ENCODE measurements at places on chromosomes 3 and 15.
A peak's percentile ranks its signal among the peaks of the same experiment; 100 is the strongest.

DNA sequence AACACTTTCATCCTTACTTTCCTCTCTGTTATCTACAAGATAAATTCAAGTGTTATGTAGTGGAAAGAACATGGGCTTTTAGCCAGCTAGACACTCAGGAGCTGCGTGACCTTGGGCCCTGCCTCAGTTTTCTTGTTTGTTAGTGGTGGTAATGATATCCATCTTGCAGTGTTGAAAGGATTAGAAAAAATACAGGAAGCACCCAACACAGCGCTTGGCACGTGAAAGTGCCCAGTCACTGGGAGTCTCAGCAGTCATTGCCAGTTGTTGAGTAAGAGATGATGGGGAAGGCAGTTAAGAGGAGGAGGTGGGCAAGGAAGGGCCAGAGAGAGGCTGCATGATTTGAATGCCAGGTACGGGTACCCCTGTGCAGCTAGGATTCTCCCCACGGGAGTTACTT, 5.3 kb downstream of the PDIA5 start:
- no peak for DNase-seq

- no peak for DNase-seq
These were observed 36.1 kb downstream of the SPSB4 start for GRCh38 chr3:141087076-141087777.

DNA sequence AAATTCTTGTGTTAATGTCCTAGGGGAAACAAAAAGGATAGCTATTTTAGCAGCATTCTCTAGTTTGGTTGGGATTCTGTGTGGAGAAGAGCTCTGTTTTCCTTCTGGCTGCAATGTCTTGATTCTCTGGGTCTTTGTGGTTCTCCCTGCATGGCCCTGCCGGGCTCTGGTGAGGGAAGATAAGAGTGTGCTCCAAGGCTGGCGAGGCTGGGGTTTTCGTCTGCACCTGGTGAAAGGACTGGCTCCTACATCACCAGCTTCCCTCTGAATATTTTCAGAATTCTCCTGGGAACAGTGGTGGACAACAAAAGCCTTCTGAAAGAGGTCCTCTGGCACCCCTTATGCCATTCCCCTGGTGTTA, 38.1 kb upstream of the SFMBT1 start:
- DNase-seq = no peak

GRCh38 chr15:80665151-80665550, 30.0 kb upstream of the ABHD17C start:
- DNase-seq = no peak

DNA sequence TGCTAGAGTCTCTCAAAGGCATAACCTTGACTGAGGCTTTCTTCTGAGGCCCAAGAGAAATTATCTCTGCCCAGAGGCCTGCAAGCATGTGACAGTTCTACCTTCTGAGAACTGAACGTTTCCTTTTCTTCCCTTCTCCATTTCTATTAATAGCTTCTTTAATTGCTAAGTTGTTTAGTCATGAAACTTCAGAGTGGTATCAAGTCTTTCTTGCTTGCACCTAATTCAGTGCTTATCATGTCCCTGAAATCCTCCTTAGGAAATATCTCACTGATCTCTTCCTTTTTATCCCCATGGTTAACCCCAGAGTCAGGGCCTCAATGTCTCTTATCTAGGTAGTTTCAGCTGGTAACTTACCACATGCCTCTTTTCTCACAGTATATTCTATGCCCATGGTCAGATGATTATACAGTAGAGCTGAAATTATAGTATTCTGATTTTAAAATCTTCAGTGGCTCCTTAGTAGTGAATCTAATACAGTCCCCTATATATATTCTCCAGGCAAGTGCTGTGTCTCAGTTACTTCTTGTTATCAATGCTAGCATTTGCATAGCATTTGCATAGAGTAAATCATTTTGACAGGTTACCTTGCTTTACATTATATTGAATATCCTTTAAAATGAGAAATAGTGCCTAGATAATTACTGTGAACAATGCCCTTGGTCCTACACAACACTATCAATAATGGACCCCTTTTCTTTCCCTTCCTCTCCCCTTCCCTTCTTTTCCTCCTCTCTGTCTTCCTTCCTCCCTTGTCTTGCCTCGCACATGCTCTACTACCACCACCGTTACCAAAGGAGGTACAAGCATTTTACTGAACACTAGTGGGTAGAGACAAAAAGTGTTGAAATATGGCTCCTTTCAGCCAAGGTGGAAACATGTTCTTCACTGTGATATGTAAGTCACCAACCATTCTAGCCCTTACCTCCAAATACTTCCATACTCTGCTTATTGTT, 33.0 kb downstream of the KBTBD8 start:
- no peak for DNase-seq

- no peak for DNase-seq
These were observed 35.8 kb downstream of the ABHD5 start for GRCh38 chr3:43726521-43726920.

DNA sequence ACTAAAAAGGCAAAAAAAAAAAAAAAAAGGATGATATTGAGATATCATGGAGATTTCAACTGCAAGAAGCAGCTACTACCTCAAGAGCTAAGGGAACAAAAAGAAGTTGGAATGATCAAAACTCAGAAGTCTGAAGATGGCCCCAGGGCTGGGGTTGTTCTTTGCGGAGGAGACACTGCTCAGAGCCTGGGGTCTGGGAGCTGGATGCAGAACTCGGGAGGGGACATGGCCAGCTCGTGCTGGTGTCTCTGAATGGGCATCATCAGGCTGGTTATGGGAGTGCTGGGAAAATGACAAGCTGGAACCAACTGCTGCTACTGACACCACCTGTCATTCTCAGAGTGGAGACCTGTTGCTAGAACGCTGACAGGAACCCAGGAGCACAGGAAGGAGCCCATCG, 14.2 kb upstream of the ADIPOQ start:
- DNase-seq = no peak

GRCh38 chr3:28824316-28824715, 456.6 kb upstream of the RBMS3 start:
- DNase-seq = no peak

GRCh38 chr3:127140501-127141460, 52.1 kb upstream of the PRR23E start:
- DNase-seq = no peak

DNA sequence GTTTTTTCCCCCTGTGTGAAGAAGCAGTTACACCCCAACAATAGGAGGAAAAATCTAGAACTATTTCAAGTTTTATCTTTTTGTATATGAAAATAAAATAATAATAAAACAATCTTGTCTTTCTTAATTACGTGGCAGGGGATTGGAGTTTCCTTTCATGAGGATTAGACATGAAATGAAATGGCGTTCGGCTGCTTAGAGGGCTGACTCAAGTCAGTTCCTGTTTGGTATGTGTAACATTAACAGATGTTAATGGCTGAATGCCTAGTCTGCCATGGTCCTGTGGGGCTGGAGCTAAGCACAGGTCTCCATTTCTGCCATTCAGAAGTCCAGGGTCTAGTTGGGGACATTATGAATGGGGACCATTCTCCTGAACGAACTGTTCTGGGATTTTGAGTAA, 3.1 kb upstream of the EXOG start:
- peak; percentile 27 for DNase-seq

DNA sequence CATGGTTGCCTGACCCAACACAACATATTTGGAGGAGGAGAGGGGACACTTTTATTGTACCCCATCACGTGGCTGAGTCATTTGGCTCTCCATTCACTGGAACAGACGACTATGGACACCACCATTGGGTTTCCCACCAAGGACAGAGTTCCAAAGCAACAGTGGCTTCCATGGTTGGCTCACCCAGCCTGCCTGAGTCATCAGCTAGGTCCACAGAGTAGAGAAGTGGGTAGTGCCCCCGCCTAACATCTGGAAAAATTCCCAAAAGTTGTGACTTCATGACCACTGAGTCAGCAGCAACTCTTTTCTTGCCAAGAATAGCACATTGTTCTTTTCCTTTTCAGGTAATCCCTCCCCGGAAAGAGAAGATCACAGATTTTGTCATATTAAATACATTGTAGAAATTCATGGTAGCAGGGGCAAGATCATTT, 3.0 kb upstream of the PPP1R2 start:
- no peak for DNase-seq

- no peak for DNase-seq
These were observed 46.4 kb downstream of the DNASE1L3 start for GRCh38 chr3:58164199-58164879.

DNA sequence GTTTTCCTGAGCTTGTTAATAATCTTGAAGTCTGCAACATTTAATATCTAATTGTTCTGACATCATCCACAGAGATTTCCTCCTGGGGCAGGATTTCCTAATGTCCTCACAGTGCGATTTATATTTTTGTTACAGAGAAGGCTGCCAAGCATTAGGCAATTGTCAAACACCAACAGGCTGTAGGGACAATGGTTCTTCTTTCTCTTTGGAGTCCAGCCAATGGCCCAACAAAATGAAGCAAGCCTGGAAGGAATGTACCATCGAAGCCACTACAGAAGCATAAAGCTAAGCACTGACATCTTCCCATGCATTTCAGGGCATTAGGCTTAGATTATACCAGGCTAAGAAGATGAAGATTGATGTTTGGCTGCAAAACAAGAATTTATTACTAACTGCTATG, 173.0 kb upstream of the FRMD4B start:
- DNase-seq = no peak

- DNase-seq = no peak
These were observed 2.4 kb downstream of the SIAH2 start for GRCh38 chr3:150760431-150761200.

- no peak for DNase-seq
These were observed 162.4 kb upstream of the TGFBR2 start for GRCh38 chr3:30443756-30444673.

GRCh38 chr3:59320080-59320479, 270.3 kb upstream of the CFAP20DC start:
- no peak for DNase-seq

GRCh38 chr15:45794712-45795439, 160.0 kb downstream of the SQOR start:
- DNase-seq = peak; percentile 59

DNA sequence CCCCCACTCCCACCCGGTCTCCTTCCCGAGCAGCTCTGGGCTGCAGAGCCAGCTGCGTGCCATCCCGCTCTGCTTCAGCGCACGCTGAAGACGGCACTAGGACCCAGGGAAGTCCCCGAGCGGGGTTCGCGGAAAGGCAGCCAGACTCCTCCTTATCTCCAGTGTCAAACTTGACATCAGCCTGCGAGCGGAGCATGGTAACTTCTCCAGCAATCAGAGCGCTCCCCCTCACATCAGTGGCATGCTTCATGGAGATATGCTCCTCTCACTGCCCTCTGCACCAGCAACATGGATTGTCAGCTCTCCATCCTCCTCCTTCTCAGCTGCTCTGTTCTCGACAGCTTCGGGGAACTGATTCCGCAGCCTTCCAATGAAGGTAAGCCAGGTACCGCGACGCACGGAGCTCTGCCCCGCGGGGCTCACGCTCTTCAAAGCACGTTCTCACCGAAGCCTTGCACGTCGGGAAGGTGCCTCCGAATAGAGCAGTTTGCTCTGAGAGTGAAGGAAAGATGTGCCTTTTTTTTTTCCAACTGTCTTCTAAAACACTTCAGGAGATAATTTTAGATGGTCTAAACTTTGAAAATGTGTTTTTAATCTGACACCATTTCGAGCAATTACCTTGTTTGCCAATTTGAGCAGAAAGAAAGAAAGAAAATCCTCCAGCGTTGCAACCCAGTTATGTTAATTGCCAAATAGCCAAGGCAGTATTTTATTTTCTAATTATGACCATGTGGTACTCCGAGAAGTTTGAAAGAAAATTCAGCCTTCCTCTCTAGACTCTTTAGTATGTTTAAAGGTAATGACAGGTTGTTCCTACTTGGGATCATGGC, at the start of gene EPHA3:
TSS of gene EPHA3 (plus strand) at position 161 of the 830 bp plus-strand sequence. CDS start at position 289, 128 bp downstream.
- peak; percentile 92 for DNase-seq

Measured in hindlimb muscle (tissue), 1 donor.